Bronchial epithelial cell (primary cell): ENCODE measurements at places on chromosomes 2 and 18. TPM values are rescaled to one million over a fixed set of nuclear protein-coding genes. Genes with fewer than 3 reads are reported as not detected.

- DNase-seq = peak; percentile 99
Observed at GRCh38 chr2:224436634-224437033, 34.7 kb upstream of the FAM124B start.

GRCh38 chr2:164696634-164697033 is 75.4 kb upstream of the GRB14 start:
- DNase-seq = no peak

DNA sequence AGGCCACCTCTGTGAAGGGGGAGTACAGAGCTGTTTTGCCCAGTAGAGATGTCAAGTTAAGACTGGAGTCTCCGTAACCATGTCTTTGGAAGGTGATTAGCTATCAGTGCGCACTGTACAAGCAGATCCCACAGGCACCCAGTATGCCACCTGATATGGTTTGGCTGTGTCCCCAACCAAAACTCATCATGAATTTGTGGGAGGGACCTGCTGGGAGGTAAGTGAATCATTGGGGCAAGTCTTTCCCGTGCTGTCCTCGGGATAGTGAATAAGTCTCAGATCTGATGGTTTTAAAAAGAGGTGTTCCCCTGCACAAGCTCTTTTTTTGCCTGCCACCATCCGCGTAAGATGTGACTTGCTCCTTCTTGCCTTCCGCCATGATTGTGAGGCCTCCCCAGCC is 90.2 kb downstream of the ACTR2 start:
- DNase-seq = peak; percentile 61

DNA sequence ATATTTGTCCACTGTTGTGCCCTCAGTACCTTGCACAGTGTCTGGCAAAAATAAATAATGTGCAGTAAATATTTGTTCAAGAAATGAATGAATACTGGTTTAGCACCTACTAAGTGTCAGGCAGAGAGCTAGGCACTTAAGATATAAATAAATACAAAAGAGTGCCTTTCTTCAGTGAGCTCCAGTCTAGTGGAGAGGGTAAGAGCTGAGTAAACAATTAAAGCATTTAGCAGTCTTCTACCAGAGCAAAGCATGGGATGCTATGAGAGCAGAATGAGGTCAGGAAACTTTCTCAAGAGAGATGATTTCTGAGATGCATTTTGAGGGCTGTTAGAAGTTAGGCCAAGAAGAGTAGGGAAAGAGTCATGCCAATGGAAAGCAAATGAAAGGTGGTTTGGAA is 314.7 kb downstream of the DSC3 start:
- no peak for DNase-seq

Gene LIMS2
- total RNA-seq = 0.79 TPM in 1 of 2 replicates, not detected in the other

Gene DCC
- not detected in 2 replicates for total RNA-seq
